ENCODE measurements at places on chromosomes 13 and 19.

DNA sequence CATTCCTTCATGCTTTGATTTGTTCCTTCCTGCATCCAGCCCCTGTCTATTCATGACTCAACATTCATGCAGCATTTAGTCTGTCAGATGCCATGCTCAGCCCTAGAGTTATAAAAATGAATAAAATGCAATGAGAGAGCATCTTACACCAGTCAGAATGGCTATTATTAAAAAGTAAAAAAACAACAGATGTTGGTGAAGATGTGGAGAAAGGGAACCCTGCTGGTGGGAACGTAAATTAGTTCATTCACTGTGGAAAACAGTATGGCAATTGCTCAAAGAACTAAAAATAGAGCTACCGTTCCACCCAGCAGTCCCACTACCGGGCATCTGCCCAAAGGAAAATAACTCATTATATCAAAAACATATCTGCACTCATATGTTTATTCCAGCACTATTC is 70.0 kb upstream of the GTF3A start:
- peak; percentile 45 for DNase-seq

DNA sequence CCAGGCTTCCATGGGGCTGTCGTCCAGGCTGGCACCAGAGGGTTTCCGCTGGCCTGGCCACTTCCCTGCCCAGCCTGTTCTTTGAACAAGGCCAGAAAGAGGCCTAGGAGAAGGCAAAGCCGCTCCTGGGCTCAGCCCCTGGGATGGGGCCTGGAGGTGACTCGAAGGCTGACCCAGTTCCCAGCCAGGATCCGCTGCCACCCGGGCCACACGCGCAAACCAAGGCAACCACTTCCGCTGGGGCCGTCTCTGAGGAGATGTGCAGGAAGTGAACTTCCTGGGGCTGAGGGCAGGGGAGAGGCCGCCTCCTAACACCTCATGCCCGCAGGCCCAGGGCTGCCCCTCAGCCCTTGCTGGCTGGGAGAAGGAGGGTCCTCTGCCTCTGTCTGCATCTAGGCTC is 15.2 kb downstream of the PLEKHF1 start:
- no peak for DNase-seq

GRCh38 chr19:35545001-35545854 is at the start of gene TMEM147:
TMEM147 (plus strand) TSS chr19:35545626; CDS start chr19:35545740, 114 bp downstream.
- DNase-seq: peak; percentile 96

- DNase-seq: no peak
Measured at GRCh38 chr19:58209577-58209976, 19.1 kb upstream of the ZNF544 start.

- DNase-seq: no peak
Measured at GRCh38 chr19:19820774-19821320, 703 bp downstream of the ZNF506 start.

DNA sequence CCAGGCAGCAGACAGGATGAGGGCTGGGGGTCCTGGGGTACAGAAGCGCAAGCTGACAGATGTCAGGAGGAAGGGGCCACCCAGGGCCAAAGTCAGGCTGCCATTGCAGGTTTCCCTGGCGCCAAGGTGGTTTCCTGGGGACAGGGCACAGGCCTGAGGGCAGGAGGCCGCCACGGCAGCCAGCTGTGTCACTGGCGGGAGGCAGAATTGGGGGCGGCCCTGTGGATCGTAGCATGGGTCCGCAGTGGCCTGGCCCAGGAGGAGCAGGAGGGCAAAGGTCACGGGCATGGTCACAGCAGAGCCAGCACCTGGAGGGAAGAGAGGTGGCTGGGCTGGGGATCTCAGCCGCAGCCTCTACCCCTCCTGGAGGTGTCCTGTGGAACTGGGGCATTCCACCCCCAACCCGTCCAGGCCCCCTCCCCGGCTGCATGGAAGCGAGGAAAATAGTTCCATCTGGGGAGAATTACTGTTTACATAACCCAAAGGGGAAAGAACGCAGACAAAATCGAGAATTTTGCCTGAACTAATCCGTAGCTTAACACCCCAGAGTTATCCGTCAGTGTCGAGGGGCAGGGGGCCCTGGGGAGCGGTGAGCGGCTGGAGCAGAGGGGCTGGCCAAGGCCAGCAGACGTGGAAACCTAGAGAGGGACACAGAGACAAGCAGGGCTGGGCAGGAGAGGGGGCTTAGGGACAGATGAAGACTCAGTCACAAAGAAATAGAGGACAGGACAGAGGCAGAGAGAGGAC is 1.9 kb downstream of the NTN5 start:
- DNase-seq: no peak

DNA sequence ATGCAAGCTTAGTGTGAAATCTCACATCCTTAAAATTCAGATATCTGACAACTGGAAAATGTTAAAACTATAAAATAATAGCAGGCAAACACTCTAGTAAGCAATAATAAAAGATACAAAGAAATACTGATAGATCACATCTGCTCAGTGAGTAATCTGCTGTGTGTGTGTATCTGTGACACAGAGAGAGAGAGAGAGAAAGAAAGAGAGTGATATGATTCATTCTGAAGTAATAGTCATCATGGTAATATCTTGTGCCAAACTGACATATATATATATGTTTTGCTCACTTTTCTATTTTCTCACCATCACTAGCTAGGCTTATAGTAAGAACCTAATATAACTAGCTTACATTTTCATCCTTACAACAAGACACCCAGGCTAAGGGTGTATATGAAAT is 288.0 kb upstream of the SLITRK6 start:
- DNase-seq: no peak

- DNase-seq: no peak
Measured at GRCh38 chr19:57465680-57466381, 8.9 kb upstream of the VN1R1 start.

DNA sequence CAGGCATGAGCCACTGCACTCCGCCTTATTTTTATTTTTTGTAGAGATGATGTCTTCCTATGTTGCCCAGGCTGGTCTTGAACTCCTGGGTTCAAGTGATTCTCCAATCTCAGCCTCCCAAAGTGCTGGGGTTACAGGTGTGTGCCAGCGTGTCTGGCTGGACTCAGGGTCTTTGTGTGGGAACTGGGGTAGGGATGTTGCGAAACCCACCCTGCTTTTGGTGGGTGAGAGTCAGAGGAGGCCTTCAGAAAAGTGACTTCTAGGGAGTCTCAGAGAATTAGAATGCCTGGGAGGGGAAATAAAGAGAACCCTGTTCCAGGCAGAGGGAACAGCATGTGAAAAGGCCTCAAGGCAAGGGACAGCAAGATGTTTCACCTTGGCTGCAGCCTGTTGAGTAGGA is 13.2 kb downstream of the TLE5 start:
- DNase-seq: no peak

GRCh38 chr13:73481886-73482445 is 423.2 kb downstream of the KLF5 start:
- no peak for DNase-seq

GRCh38 chr19:17996826-17997316 is 11.1 kb upstream of the ARRDC2 start:
- DNase-seq: peak; percentile 92

- DNase-seq: peak; percentile 22
Measured at GRCh38 chr13:46523972-46524752, 28.8 kb upstream of the LRCH1 start.

- DNase-seq: peak; percentile 76
Measured at GRCh38 chr19:42176649-42176989, 40.9 kb downstream of the DEDD2 start.

GRCh38 chr19:13902993-13903555 is 2.8 kb downstream of the BRME1 start:
- peak; percentile 26 for DNase-seq

GRCh38 chr13:40329781-40330485 is 336.5 kb downstream of the FOXO1 start:
- no peak for DNase-seq

GRCh38 chr13:35472323-35472881 is 4.1 kb downstream of the MAB21L1 start:
- DNase-seq: peak; percentile 68

DNA sequence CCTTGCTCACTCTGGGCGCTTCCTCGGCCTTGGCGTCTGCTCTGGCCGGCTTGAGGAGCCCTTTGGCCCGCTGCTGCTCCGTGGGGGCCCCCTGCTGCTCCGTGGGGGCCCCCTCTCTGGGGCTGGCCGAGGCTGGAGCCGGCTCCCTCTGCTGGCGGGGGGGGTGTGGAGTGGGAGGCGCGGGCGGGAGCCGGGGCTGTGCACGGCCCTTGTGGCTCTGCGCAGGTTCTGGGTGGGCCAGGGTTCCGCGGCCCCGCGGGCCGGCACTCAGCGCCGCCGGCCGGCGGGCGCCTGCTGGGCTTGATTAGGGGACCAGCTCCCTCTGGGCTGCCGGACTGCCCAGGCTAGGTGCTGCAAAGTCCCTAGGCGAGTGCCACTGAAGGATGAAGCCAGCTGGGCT is 436.2 kb downstream of the SLITRK6 start:
- no peak for DNase-seq

- no peak for DNase-seq
Measured at GRCh38 chr13:114283576-114283975, 2.2 kb downstream of the UPF3A start.

DNA sequence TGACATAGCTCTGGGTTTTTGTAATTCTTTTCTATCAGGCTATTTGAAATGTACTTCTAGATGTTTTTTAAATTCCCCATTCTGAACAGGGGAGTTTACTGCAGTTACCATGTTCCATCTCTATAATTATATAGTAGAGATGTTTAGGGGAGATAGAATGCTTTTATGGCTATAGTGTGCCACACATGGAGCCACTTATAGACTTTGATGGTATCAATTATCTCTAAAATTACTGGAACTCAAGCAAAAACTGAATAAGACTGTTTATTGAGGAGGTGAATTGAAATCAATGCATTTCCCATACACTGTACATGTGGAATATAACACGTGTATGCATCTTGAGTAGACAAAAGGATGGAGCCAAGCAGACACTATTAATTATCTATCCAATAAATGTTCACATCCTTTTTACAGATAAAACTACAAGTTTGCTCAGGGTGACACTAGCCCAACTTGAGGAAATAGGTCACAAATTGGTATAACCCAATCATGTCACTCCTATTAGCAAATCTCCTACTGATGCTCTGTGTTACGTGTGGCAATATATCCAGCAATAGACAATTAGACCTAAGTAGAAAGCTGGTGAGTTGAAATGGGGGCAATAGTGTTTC is 1882.6 kb downstream of the PCDH9 start:
- DNase-seq: no peak

DNA sequence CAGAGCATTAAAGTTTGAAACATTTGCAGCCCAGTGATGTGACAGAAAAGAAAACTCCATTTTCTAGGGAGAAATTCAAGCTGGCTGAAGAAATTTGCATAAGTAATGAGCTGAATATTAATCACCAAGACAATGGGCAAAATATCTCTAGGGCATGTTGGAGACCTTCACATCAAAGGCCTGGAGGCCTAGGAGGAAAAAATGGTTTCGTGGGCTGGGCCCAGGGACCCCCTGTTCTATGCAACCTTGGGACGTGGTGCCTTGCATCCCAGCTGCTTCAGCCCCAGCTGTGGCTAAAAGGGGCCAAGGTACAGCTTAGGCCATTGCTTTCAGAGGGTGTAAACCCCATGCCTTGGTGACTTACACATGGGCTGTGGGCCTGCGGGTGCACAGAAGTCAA is 5.7 kb upstream of the CLEC4M start:
- no peak for DNase-seq

DNA sequence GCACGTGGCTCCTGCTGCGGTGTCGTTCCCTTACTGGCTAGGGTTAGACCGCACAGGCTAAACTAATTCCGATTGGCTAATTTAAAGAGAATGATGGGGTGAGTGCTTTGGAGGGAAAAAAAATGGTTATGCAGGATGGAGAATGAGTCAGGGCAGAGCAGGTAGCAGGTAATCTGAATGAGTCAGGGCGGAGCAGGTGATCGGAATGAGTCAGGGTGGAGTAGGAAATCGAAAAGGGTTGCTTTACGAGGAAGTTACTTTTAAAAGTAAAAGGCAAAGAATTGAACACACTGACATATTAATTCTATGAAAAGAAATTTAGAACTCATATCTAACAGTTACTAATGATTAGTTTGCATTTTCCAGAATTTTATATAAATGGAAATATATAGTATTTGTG is 335.5 kb downstream of the FOXO1 start:
- DNase-seq: no peak

GRCh38 chr19:5436106-5436947 is 18.9 kb upstream of the ZNRF4 start:
- peak; percentile 69 for DNase-seq

DNA sequence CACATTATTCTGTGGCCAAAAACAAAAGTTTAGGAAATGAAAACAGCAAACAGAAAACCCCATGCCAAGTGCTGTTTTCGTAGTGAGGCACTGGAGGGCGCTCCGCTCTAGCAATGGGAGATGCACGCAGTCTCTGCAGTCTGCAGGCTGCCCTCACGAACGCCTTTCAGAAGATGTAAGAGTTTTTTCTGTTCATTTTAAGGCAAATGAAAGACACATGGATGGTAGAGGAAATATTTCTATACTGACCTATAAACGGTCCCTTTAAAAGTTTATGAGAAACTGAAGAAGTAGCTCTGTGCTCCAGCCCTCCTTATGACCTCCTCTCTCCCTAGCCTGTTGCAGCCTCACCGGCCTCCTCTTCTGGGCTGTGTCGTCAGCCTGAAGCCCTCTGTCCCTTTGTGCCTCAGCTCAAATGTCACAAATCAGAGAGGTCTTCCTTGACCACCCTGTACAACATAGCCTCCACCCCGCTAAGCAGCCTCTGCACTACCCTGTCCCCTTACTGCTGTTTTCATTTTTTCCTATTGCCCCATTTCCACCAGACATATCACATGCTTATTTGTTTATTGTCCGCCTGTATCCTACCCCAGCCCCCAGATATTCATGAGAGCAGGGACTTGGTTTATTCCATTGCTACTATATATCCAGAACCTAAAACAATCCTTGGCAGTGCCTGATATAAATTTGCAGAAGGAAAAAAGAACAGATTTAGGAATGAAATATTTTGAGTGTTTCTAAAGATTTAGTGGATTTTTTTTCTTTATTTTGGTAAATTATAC is 116.4 kb downstream of the TM9SF2 start:
- peak; percentile 81 for DNase-seq

DNA sequence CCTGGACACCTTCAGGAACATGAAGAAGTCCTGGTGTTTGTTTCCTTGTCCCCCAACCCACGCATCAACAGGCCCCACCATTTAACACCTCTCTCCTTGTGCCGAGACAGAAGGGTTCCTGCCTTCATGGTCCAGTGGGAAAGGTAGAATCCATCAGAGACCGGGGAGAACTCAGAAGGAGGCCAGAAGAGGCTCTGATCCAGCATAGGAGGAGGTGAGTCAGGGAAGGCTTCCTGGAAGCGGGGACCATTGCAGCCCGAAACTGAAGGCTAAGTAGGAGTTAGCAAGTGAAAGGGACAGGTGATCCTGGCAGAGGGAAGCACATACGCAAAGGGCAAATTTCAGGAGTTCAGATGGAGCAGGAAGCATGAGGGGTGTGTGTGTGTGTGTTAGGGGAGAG is 484 bp downstream of the ICAM3 start:
- no peak for DNase-seq

- DNase-seq: no peak
Measured at GRCh38 chr13:36789061-36789460, 30.0 kb upstream of the RFXAP start.

- DNase-seq: peak; percentile 94
Measured at GRCh38 chr19:29610574-29611271, 4.6 kb downstream of the POP4 start.

Measured in adipocyte (in vitro differentiated cells).